ENCODE measurements at places on chromosomes 11 and 22.

- DNase-seq, result no peak
These were observed 837.8 kb downstream of the TBC1D22A start for GRCh38 chr22:47600281-47600680.

DNA sequence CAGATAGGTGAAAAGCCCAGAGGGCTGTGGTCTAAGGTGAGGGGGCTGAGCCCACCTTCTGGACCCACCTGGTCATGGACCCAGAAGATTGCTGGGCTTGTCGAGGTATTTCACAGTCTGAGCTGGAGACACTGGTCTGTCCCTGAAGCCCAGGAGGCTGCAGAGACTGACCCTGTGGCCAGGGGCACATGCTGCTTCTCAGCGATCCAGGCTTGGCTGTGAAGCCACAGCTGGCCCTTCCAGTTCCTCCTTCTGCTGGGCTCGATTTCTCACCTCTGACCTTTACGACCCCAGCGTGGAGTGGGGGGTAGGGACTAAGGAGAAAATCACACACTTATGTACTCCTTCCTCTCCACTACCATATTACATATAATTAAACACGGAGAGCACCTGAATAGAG lies 88.5 kb downstream of the NECTIN1 start:
- DNase-seq, result no peak

DNA sequence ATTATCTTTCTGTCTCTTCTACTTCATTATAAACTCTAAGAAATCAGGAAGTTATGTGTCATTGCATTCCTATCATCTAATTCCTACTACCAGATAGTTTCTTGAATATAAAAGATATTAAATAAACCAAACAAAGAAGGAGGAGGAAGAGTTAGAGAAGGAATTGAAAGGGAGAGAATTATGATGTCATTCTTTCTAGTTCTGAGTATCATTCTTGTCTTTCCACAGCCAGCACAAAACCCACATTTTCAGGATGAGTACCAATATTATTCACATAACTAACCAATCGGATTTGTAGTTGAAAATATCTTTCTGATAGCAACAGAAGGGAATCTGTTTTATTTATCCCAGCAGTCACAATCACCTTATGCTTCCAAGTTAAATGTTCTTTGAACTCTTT lies 13.3 kb downstream of the MS4A13 start:
- no peak for DNase-seq

DNA sequence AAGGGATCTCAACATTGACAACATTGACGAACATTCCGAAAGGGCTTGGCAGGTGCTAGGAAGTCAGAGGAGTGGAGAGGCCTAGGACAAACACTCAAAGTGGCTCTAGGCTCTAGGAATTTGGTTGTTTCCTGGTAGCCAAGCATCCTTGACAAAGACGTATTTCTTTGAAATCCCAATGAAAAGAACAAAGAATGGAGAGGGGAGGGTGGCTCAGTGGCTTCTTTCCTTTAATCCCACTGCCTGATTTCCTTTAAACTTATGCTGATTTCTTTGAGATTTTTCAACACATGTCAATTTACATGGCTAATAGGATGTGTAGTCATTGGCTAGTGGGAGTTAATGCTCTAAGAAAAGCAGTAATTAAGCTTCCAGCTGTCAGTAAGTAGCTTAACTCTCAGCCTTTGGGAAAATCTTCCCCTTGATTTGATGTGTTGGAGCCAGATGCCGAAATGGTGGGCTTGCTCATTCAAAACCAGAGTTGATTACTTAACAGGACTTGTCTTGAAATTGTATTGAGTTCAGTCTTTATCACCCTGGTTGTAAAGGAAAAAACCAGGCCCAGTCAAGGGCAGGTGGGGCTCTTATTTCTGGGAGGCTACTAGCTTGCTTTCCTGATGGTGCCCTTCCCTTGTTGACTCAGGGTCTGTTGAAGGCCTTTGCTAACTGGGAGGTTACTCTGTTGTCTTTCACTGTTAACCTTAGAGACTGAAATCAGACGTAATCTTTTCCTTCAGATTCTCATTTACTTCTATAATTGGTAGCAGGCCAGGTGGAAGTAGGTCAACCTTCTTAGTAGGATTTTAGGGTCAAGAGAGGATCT lies 44.6 kb upstream of the SORL1-AS1 start:
- DNase-seq, result no peak

DNA sequence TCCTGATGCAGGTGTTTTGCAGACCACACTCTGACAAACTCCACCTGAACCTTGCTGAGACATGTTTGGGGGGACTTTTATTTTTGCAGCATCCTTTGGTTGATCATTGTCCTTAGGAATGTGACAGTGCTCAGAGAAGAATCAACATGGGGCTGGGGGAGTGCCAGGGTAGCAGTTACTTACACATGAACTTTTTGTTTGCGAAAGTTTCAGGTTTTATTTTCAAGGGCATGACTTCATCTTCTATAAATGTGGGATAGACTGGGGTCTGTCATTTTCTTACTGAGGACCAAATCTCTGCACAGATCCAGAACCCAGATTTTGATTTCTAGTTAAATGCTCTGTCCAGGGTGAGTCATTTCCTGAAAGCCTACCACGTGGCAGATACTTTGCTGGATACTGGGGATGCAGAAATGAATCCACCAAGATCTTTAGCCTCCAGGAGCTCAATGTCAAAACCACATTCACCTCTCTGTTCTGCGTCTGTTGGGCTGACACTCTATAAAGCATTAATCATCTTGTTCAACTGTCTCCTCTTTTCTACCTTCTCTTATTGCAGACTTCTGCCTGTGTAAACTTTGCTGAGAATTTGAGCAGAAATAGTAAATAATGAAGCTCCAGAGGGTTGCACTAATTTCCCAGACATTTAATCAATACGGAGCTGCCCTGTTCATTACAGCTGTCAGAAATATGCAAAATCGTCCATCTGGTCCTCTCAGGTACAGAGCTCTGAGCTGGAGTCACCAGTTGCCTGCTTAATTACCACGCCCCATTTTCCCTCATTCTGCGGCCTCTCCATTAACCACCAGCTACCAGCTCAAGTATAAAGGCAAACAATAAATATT lies 387.9 kb downstream of the MIAT start:
- DNase-seq, result no peak

DNA sequence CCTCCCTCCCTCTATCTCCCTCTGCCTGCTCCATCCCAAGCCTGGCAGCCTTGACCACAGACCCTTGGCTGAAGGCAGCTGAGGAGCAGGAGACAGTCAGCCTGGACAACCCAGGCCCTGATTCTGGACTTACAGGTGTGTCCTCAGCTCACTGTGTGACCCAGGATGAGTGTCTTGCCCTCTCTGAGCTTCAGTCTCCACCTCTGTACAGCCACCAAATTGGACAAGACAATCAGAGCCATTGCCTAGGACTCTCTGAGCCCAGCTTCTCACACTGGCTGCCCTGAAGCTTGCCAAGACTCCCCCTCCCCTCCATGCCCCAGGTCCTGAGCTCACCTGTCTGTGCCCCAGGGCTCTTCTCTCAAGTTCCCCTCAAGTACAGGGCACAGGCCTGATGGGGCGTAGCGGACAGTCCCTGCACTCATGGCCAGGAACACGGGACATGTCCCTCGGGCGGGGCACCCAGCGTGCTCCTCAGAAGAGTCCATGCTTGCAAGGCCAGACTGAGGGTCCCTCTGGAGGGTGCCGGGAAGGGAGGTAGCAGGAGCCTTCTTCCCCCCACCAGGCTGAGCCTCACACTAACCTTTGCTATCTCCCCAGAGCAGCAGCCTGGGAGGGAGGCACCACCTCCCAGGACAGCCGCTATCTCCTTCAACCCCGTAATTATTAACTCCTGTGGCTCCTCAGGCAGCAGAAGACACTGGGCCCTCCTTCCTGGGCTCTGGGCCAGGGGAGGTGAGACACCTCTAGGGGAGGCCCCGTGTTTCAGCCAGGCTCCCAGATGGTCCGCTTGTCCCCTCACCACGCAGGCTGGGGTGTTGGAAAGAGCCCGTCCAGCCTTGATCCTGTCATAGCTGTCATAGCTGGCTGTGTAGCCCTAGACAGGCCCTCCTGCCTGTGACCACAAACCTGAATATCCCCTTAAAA lies 2.6 kb upstream of the RAB3IL1 start:
- no peak for DNase-seq

- DNase-seq, result peak; percentile 59
These were observed 59.4 kb downstream of the ACER3 start for GRCh38 chr11:76919887-76920746.

- DNase-seq, result no peak
These were observed 5.3 kb upstream of the MRGPRG start for GRCh38 chr11:3223932-3224381.

DNA sequence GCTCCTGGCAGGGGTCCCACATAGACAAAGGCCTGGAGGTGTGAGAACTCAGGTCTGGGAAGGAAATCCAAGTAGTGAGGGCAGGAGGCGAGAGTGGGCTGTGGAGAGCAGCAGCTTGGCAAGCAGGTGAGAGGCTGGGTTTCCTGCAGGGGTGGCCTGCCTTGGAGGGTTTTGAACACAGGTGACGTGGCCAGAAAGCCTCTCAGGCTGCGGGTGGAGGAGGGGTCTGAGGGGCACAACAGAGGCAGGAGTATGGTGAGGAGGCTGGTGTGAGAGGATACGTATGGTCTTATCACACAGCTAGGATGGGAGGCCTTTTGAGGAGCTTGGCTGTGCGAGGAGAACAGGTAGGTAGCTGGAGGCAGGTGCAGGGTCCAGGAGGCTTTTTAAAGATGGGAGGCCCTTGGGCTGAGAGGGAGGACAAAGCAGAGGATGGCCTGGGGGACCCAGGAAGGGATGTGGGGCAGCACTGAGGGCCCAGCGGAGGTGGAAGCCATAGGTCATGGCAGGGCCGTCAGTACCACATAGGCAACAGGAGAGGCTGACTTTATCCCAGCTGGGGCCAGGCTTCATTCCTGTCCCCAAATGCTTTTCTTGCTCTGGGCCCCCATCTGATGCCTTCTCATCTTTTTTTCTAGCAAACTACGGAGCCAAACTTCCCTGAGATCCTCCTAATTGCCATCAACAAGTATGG lies 84.4 kb downstream of the MYO7A start:
- DNase-seq, result no peak
